ENCODE measurements at places on chromosomes 6 and 20. TPM values are rescaled to one million over a fixed set of nuclear protein-coding genes. Genes with fewer than 3 reads are reported as not detected.

- no peak overlapping the region for H3K27ac ChIP-seq
- no peak overlapping the region for H3K4me3 ChIP-seq
- peak; percentile 26 for DNase-seq
- no peaks in the 10 kb centered on the region for H3K4me1 ChIP-seq
- H3K36me3 ChIP-seq, result no peaks in the 10 kb centered on the region
- H3K27me3 ChIP-seq, result peaks cover 24% of the 10 kb centered on the region
These were observed 59.6 kb downstream of the ZNF831 start for GRCh38 chr20:59223182-59223601.

POU3F2 gene
- 0.11 TPM for total RNA-seq

DNA sequence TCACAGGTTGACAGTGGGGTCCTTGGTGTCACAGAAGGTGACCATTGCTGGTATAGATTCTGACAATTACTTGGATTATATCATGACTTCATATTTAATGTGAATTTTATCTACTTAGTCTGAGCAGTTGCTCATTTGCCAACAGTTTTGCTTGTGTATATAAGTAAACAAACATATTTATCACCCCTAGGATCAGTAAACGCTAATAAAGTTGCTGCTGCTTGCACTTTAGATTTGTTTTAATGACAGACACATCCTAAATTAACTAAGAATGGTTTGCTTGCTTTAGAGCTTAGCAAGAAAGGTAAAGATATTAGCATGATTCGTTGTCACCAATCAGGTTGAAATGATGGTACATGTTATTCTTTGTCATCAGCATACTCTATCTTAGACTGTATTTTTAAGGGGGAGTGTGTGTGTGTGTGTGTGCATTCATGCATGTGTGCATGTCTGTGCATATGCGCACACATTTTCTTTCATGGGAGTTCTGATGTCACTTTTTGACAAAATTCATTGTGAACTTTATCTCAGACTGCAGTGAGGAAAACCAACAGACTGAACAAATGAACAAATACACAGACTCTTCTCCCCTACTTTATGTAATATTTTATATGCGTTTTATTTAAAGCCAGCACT, 782.6 kb upstream of the FLRT3 start:
- H3K27ac ChIP-seq, result no peak overlapping the region
- no peaks in the 10 kb centered on the region for H3K4me1 ChIP-seq
- no peaks in the 10 kb centered on the region for H3K36me3 ChIP-seq

ZGPAT gene
- total RNA-seq, result 32.9 TPM

- no peak for DNase-seq
- H3K36me3 ChIP-seq, result no peaks in the 10 kb centered on the region
- H3K4me3 ChIP-seq, result no peak overlapping the region
- no peak overlapping the region for H3K27ac ChIP-seq
- no peaks in the 10 kb centered on the region for H3K4me1 ChIP-seq
- H3K27me3 ChIP-seq, result no peaks in the 10 kb centered on the region
These were observed 161.0 kb downstream of the CDK19 start for GRCh38 chr6:110654096-110654820.

PSORS1C1 gene
- total RNA-seq, result 2.6 TPM

- no peak overlapping the region for H3K27ac ChIP-seq
- no peak overlapping the region for H3K4me3 ChIP-seq
These were observed 8.0 kb downstream of the PRDM13 start for GRCh38 chr6:99614430-99615186.

DNA sequence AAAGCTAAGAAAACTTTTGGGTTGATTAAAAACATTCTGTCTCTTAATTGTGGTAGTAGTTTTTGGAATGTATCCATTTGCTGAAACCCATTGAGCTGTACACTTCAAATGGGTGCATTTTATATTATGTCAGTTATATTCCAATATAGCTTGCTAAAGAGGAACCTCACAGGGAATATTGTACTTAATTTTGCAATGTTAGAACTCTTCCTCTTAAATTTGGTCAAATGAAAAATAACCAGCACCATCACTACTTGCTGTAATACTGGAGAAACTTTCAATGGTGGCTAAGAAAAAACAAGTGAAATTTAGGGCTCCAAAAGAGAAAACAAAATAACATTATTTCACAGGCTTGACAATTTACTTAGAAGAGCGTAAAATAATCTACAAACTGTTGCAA, 651.5 kb downstream of the MAFB start:
- no peak for DNase-seq
- H3K27me3 ChIP-seq, result no peaks in the 10 kb centered on the region
- H3K4me1 ChIP-seq, result no peaks in the 10 kb centered on the region
- no peak overlapping the region for H3K4me3 ChIP-seq
- no peaks in the 10 kb centered on the region for H3K36me3 ChIP-seq

GRCh38 chr6:126170433-126170832, 169.5 kb upstream of the CENPW start:
- no peaks in the 10 kb centered on the region for H3K4me1 ChIP-seq
- H3K36me3 ChIP-seq, result no peaks in the 10 kb centered on the region
- no peaks in the 10 kb centered on the region for H3K27me3 ChIP-seq
- H3K27ac ChIP-seq, result no peak overlapping the region

DNA sequence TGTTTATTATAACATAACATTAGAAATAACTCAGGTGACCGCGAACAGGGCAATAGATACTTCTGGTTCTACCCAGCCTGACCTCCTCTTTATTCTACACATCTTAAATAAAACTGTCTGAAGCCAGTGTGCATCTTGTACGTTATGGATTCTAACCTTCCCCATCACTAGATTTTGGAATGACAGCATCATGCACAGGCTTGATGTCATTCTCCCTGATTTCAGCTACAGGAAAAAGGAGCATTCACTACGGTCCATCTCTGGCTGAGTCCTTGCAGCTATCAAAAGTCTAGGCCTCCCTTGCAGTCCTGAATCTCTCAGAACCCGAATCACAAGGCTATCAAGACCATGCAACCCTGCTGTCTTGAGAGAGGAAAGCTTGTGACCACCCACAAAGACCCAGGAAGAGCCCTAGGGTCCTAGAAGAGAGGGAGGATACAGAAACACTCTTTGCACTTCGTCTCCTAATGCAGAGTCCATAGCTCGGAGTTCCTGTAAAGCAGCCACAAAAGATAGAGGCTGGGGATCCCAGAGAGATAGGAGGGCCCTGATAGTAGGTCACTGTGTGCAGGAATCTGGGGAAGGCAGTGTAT, 845 bp downstream of the HLA-DPA1 start:
- no peaks in the 10 kb centered on the region for H3K36me3 ChIP-seq
- H3K27ac ChIP-seq, result peak overlapping the region; percentile 69
- no peaks in the 10 kb centered on the region for H3K4me1 ChIP-seq
- no peak for DNase-seq

NFATC2 gene
- 8.7 TPM for total RNA-seq

IMPG1 gene
- not detected for total RNA-seq

GRCh38 chr6:21201187-21201586, 392.4 kb upstream of the SOX4 start:
- H3K36me3 ChIP-seq, result peaks cover 3% of the 10 kb centered on the region
- no peak for DNase-seq
- H3K4me3 ChIP-seq, result no peak overlapping the region
- H3K27ac ChIP-seq, result no peak overlapping the region
